ENCODE measurements at places on chromosomes 7 and 10.

DNA sequence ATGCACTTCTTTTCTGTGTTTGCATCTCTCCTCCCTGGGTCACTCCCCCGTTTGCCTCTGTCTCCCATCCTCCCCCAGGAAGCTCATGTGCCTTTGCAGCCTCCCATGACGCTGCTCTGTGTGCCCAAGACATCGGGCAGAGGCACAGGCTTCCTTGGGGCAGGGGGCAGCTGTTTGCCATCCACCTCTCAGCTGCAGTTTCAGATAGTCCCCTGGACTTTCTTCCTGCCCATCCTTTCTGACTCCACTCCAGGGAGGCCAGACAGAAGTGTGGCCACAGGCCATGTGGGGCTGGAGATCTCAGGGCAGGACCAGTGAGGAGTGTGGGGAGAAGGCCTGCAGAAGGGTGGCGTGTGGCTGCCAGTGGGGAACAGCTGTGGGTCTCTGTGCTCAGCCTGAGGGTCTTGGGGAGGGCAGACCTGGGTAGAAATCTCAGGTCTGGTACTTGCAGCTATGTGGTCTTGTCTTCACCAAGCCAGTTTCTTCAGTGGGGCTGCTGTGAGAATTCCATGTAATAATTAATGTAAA is 10.6 kb upstream of the SAMD8 start:
- no peak for DNase-seq

DNA sequence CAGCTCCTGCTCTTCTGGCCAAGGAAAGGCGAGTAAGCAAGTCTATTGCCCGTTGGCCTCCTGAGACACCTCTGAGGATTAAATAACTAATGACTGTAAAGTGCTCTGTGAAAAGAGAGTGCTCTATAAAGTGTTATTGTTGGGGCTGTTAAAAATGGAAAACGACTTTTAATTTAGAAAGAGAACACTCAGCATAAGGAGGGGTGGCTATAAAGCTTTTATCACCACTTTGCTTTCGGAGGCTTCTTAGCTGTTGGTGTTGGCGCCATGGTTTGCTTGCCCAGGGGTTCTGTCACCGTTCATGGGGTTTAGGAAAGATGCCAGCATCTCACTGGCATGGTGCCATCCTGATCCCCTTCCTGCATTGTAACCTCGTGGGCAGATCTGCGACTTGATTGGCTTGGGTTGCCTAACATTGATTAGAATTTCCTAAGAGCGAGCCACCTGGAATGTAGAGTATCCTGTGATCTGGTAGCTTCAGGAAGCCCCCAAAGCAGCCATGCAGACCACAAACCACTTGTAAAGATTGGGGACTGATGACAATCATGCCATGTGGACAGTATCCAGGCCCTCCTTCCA is 509.9 kb downstream of the LRMDA start:
- DNase-seq, result no peak

- no peak for DNase-seq
Observed at GRCh38 chr7:108236681-108237415, 106.7 kb upstream of the LAMB4 start.

GRCh38 chr7:657565-658119 is 68.9 kb upstream of the DNAAF5 start:
- DNase-seq, result no peak

Data from midbrain (tissue), 1 donor.